ENCODE measurements at places on chromosomes 12 and 14.
A peak's percentile ranks its signal among the peaks of the same experiment; 100 is the strongest.

- no peak for DNase-seq
Observed at GRCh38 chr12:64025174-64025958, 180.9 kb downstream of the SRGAP1 start.

DNA sequence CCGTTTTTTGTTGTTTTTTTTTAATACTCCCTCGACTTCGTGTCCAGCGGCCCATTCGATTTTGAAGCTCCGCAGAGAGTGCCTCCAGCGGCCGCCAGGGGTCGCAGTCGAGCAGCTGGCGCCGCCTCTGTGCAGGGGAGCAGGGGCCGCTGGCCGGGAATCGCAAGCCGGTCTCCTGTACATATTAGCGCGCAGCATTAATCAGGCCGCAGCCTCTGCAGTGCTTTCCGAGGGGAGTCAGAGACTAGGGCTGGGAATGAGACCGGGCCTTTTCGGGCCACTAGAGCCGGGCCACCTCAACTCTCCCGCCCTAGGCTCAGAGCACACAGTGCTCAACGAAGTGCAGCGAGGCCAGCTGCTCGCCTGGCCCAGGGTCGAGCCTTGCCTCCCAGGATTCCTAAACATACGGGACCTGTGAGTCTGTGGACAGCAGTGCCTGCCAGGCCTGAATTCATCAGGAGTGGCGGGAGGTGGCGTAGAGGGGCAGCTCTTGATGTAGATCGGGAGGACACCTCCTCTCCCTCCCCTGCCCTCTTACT is 81.8 kb downstream of the EMP1 start:
- DNase-seq: peak; percentile 86

DNA sequence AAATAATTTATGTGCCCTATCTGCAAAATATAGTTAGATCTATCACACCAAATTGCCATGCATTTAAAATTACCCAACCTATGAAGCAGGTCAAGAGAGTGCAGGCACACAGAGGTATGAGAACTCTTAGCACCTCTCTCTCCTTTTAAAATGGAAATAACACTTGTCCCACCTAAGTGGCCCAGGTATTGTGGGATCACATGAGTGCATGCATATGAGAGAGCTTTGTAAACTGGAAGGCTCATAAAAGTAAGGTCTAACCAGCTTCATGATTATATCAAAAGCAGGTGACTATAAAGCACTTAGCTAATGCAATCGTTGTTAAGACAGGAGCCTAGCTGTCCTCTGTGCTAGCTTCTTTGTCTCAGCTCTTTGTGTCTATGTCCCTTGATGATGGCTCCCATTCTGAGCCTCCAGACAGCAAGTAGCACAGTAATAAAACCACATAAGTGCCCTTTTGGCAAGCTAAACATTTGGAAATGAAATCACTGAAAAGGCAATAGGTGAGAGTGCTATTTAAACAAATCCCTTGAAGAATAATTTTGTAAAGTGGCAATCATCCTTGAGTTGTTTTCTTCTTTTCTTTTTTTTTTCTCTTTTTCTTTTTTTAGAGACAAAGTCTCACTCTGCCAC is 219.0 kb downstream of the NTF3 start:
- DNase-seq: no peak

GRCh38 chr12:106915635-106916026 is 40.1 kb upstream of the TMEM263 start:
- DNase-seq: no peak

- DNase-seq: no peak
Observed at GRCh38 chr12:8912914-8913313, 1.4 kb upstream of the PHC1 start.

DNA sequence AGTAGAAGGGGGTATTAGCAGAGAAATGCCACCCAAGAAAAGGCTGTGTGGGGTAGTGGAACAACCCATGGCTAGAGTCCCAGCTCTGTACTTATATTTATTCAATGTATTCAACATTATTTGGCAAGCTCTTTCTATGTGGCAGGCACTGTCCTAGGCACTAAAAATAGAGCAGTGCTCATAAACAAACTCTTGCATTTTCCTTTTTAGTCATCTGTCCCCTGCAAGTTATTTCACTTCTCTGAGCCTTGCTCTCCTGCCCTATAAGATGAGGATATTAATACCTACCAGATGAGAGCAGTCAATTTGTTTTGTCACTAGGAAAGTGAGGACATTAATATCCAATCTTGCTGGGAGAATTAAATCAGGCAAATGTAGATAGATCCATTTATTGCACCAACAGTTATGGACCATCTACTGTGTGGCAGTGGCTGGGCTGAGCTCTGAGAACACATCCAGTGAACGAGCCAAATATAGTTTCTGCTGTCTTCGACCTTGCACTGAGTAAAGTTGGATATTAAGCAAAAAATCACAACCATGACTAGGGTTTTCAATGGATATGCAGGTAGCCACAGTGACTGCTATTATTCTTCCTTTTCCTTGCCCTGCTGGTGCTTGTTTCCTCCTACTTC is 314.3 kb upstream of the TBX3 start:
- no peak for DNase-seq

DNA sequence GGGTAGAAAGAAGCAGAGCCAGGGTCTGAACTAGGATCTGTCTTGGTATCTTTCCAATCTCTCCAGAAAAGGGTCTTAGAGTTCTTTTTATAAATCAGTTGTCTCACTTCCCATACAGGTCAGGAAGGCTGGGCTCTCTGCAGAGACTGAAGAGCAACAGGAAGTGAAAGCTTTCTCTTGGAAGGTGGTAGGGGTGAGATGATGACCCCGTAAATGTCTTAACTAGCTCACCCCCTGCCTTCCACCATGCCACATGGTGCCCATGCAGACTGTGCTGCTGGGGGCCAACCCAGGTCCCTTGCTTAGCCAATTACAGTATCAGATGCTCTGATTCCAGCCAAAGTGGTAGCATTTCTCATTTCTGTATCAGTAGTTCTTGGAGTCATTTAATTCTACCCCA is 17.6 kb upstream of the RASSF8 start:
- no peak for DNase-seq

DNA sequence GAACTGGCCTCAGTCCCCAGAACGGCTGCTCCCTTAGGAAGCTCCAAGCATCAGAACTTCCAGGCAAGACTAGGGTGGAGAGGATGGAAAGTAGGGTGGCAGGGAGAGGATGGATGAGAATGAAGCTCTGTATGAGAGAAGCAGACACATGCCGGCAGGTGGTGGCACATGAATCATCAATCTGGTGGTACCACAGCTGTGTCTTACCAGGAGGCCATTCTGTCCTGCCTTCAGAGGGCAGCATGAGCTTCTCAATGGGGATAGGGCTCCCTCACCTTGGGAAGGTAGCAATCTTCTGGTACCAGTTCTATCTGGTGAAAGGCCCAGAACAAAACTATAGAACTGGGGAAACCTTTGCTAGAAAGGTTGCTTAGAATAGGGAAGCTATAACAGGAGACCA is 55.4 kb upstream of the PYGL start:
- no peak for DNase-seq

GRCh38 chr12:130859161-130859560 is 12.7 kb upstream of the RAN start:
- no peak for DNase-seq

- DNase-seq: no peak
Observed at GRCh38 chr12:54526812-54527630, 22.4 kb upstream of the PDE1B start.

DNA sequence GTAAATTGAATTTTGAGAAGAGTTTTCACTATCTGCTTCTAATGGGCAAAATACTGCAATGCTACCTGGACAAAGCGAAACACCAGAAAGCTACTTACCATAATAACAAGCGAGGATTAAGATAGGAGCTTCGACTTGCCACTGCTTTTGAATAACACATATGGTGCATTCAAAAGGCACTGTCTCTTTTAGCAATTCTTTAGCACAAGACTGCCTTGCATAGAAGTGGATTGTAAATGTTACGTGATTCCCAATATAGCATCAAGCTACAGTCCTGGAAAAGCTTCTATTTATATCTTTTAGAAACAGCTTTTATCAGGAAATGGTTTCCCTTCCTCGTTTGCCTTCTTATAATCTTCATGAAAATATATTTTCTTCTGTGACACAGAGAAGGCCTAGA is 258.7 kb upstream of the PDE3A start:
- DNase-seq: no peak

DNA sequence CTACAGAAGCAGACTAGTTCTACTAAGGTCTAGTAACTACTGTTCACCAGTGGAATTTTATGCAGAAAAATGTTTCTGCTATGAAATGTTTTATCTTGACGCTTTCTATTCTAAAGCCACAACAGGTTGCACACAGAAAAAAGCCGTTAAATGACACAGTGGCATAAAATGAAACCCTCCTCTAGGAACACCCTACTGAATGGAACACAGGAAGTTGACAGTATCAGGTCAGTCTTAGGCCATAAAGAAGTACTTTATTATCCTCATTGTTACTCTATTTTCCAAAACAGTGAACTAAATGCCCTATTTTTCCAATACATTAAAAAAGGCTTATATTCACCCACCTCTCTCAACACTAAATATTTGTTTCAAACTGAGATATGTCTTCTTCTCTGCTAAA is 21.9 kb downstream of the EPS8 start:
- DNase-seq: no peak

- DNase-seq: no peak
Observed at GRCh38 chr14:69504775-69505174, 20.2 kb downstream of the PLEKHD1 start.

DNA sequence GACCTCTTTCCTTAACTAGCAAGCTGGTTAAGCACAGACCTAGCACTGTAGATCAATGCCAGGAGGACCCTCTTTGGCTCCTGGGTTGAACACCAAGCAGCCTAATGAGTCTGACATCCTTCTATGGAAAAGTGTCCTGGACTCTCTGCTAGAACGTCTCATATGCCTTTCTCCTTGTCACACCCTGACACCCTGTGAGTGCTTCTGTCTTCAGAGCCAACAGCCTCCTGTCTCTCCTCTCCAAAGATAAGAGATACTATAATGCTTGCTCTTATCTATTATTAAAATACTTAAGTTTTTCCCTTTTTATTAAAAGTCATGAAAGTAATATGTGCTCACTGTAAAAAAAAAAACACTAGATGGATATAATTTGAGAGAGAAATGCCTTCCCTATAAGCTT is 222.7 kb downstream of the FOXN3 start:
- no peak for DNase-seq

DNA sequence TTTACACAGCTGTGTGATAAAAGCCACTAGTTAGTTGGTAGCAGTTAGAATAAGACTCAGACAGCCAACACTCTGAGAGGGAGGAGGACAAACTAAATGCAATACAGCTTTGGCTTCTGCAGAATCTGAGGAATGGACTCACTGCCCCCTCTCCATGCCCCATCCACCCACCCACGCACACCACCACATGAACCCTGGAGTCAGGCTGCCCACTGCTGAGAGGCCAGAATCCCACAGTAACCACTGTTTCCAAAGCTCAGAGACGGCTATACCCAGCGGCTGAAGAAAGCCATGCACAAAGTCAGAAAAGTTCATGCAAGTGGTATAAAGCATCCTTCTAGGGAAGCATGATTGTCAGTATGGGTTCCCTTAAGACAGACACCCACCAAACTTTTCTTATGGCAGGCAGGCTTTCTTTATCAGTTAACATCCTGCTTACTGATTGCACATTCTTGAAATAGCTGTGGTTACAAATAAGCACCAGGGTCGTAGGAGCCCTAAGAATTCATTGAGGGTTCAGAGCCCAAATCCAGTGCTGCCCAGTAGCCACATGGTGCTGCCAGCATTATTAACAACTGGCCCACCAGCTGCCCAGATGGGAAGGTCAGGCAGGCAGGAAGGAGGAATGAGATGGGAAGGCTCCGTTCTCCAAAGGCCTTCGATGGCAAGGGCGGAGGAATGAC is 61.5 kb downstream of the NT5DC3 start:
- DNase-seq: peak; percentile 84

DNA sequence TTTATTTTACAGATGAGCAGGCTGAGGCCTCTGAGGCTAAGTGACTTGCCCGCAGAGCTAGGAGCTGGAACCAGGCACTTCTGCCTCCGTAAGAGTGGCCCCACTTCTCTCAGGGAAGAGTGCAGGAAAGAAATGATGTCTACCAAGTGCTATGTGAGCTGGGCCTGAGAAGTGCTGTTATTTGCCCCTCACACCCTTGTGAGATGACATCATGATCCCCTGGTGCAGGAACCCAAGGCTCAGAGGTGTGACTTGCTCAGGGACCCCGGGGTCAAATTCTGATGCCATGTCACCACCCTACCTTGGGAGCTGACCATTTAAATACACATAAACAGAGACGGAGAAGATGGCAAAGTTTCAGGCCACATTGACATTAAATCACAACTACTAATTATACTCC is 63.7 kb upstream of the DDX11 start:
- DNase-seq: no peak

- DNase-seq: no peak
Observed at GRCh38 chr12:29346769-29347421, 34.1 kb downstream of the ERGIC2 start.

- no peak for DNase-seq
Observed at GRCh38 chr12:94874518-94875302, 128.8 kb downstream of the NDUFA12 start.

DNA sequence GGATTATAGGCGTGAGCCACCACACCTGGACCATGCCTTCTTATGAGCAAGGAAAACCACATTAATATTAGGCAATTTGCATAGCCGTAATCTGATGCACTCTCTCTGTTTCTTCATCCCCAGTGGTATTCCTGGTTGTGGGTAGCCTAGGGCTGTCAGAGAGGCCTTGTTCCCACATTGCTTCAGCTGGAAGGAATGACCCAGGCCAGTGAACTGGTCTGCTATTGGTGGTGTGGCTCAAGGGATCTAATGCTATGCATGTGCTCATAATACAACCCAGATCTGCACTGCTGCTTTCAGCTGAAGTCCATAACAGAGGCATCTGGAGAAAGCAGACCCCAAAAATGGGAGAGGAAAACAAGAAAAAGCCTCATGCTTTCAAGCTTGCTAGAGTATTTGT is 33.1 kb upstream of the G2E3 start:
- no peak for DNase-seq
